GM23248 (cell line): ENCODE measurements at places on chromosomes 2 and 18. TPM values are rescaled to one million over a fixed set of nuclear protein-coding genes. Genes with fewer than 3 reads are reported as not detected.

CPLX4 gene
- not detected in 2 replicates for total RNA-seq

GRCh38 chr18:73715210-73715670, 432.4 kb downstream of the FBXO15 start:
- no peak for DNase-seq

DNA sequence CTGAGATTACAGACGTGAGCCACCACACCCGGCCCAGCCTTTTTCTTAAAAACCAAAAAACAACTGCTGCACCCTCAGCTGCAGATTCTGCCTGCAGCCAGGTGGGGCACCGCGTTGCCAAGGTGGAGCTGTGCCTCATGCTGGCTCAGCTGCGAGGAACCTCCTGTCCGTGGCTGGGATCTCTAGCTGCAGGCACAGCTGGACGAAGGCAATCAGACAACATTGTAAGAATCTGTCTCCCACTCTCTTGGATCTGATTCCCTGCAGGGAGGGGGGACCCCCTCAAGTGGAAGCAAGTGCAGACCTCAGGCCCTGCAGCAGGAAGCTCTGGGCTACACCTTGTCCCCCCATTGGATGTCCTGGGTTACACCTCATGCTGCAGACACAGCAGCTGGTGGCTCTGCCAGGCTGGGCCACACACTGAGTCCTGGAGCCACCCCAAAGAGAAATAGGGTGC, 24.1 kb downstream of the CIDEA start:
- DNase-seq: peak; percentile 41

DNA sequence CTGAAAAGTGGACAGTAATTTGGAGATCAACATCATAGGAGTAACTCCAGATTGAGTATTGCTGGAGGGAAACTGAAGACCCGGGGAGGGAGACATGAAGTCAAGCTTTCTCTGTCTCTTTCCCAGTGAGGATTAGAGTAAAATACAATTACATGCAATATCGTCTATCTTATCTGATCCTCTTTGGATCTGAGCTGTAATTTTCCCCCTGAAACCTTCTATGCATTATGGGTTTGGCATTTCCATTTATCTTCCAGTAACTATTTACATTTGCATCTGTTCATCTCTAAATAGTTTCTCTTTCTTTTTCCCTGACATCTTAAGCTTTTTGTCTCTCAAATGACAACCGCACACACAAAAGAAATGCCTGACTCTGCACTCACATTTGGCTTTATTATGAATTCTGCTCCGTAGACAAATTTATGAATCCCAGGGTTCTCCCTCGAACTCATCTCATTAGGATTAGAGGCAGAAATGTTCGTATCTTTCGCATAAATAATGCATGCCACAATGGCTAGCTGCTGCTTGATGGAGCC, 113.1 kb downstream of the SPP2 start:
- DNase-seq: no peak

- DNase-seq: peak; percentile 14
Observed at GRCh38 chr2:149145314-149146295, 107.1 kb downstream of the LYPD6B start.

DNA sequence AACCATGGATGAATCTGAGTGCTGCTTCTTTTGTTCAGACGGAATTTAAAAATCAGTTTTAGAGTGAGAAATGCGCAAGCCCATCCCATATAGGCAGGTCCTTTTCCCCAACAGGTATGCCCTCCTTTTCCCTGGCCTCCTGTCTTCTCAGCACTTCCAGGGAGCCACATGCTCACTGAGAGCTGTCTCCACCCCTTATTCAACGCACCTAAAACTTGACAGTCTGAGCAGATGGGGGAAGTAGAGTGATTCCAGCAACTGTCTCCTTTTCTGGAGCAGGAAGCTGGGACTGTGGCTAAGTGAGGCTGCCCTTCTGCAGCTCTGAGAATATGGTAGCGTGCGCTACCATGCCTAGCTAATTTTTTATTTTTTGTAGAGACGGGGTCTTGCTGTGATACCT, 53.1 kb upstream of the NOSTRIN start:
- DNase-seq: no peak

GRCh38 chr2:109154226-109154625, 25.2 kb downstream of the SH3RF3 start:
- no peak for DNase-seq

GRCh38 chr18:64983497-64984238, 767.1 kb upstream of the CDH7 start:
- DNase-seq: no peak

G6PC2 gene
- total RNA-seq: not detected in 2 replicates

EVA1A gene
- 95.6 and 126 TPM in 2 replicates for total RNA-seq

- no peak for DNase-seq
Observed at GRCh38 chr2:173044686-173045085, 31.0 kb upstream of the MAP3K20 start.

DNA sequence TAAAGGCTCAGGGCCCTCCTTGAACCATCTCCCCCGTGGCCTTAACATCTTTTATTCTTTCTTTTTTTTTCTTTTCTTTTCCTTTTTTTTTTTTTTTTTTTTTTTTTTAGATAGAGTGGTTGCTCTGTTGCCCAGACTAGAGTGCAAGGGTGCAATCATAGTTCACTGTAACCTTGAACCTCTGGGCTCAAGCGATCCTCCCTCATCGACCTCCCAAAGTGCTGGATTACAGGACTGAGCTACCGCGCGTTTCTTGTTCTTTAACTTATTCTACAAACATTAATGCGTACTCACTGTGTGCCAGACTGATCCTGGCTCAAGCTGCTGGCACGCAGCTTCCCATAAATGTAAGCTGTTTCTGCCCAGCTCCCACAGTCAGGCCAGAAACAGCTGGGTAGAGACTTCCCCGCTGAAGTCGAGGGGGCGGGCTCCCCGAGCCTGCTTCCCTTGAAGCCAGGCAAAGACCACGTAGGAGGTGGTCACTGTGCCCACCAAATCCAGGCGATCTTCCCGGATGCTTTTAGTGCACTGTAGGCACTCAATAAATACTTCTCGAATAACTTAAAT, 29.2 kb upstream of the ATP6V1B1 start:
- DNase-seq: no peak

ACMSD gene
- not detected in 2 replicates for total RNA-seq

DOK6 gene
- total RNA-seq: 0.76 and 5.2 TPM in 2 replicates

GRCh38 chr2:204023088-204023487, 86.5 kb downstream of the ICOS start:
- no peak for DNase-seq

- peak; percentile 22 for DNase-seq
Observed at GRCh38 chr2:216687646-216688045, 7.7 kb downstream of the IGFBP5 start.

UGT1A6 gene
- total RNA-seq: not detected in 2 replicates

DNA sequence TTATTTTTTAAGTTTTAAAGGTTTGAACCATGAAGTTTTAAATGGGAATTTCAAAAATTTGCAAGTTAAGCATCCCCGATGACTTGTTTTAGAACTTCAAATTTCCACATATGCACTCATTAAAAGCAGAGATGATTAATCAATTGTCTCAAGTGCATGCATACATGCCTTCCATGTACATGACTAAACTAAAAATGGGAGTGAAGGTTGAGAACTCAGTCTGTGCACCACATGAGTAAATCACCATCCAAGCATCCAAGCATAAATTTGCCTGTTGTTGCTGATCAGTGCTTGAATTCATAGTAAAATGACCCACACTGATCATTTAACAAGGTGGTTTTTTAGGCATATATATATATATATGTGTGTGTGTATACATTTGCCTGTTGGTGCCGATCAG, 249.8 kb downstream of the ARHGAP15 start:
- no peak for DNase-seq

- no peak for DNase-seq
Observed at GRCh38 chr18:76246590-76246989, 248.5 kb downstream of the ZNF516 start.

DNA sequence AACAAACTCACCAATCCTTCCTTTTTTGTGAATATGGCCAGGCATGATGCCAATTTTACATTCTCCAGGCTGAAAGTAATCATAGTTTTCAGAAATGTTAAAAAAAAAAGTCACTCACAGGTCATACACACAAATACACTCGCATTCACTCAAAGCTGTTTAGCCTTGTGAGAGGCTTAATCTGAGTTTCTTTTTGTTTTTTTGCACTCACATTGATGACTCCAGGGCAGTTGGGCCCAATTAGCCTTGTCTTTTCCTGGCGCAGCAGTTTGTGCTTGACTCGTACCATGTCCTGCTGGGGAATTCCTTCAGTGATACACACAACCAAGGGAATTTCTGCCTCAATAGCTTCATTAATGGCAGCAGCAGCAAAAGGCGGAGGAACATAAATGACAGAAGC, 18.0 kb downstream of the SUCLG1 start:
- no peak for DNase-seq

DNA sequence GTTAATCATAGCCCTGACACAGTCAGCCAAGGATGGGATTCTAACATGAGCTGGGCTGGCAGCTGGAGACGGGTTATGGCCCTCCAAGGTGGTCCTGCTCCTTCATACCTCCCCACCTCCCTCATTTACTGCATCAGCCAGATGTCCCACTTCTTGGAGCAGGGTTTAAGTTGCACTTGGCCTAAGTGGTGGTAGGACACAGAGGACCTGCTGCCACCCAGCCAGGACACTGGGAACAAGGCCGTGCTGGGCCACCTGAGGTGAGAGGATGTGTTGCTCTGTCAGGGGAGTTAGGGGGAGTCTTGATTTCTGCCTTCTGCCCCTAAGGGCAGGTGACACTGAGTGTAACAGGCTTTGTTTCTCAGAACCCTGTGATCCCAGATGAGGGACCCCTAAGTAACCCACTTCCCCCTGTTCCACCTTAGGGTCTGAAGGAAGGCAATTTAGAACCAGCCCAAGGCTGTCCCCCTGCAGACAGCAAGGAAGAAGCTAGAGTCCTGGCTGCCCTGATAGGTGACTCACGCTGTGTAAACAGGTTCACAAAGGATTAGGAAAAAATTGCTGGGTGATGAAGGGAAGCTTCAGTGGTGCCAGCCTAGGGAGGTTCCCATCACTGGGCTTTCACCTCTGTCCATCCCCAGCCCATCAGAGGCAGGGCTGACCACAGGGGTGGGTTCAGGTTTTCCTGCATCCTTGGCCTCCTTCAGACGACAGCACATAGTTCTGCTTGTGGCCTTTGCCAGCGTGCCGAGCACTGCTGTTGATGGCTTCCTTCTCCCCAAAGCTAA, 114.3 kb upstream of the MCFD2 start:
- peak; percentile 65 for DNase-seq

GRCh38 chr2:63514781-63515180, 73.5 kb downstream of the WDPCP start:
- DNase-seq: no peak

GRCh38 chr2:241111440-241111805, 9.3 kb upstream of the MTERF4 start:
- DNase-seq: no peak

GRCh38 chr2:204177977-204178522, 241.5 kb downstream of the ICOS start:
- DNase-seq: peak; percentile 30

LDAH gene
- 27.6 and 42.1 TPM in 2 replicates for total RNA-seq

ABCB11 gene
- not detected in 2 replicates for total RNA-seq

DNA sequence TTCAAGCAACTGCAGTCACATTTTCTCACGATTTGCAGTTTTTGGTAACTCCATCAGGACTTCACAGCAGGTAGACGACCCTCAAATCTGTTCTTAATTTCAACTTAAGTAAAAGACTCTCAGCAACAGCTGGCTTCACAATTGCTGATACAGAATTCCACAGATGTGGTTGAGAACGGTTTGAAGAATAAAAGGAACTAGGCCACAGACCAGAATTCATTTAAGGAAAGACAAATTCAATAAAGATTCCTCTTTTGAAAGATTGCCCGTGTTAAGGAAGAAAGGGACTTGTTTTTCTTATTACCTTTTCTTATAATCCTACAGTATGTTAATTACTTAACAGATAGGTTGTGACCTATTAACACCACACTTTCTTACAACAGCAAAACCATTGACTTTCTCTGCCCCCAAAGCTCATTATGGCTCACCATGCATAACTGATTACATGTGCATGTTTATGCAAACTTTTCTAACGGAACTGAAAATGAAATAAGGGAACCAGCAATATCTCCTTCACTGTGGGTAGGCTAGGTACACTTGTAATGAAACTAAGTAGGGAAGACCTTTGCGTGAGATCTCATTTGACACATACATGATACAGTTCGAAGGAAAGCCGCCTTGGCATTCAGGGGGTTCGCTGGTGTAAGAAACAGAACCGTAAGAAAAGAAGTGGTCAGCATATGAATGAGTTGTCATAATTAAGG, 4.7 kb upstream of the ZNF516 start:
- no peak for DNase-seq

SERPINB12 gene
- not detected in 2 replicates for total RNA-seq

DNA sequence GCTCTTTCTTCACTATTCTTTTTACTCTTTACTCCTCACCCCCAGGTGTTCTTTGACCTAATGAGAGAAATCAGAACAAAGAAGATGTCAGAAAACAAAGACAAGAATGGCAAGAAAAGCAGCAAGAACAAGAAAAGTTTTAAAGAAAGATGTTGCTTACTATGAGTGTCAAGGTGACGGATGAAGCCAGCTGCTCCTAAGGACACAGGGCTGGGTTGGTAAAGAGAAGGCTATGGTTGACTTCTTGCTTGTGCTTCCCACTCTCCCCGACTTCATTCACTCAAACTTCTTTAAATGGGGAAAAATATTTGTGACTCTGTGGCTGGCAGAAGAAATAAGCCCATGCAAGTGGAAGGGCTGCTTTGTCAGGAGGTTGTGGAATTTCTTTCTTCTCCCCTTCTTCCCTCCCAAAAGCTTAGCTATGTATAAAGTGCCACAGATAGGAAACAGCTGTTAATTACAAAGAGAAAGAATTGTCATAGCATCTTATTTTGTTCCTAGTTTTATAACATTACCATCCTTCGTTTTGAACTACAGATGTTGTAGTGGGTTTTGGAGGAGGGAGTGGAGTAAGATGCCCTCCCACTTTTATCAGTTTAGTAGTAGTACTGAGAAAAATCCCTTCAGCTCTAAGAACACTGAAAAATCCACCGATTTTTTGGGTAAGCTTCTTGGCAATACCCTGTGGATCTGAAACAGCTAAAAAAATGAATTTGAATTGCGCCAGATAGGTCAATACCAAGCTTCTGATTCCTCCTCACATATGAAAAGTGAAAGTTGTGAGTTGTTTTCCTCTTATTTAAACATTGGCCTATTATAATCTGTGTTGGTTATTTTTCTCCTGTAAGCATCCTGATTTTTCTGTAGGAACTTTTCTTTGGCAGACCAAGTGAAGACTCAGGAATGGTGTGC, 40.7 kb downstream of the RALB start:
- no peak for DNase-seq
